CD4-positive, alpha-beta T cell treated with Interleukin-15 for 4 hours (primary cell): ENCODE measurements at places on chromosomes 5 and 9.
A peak's percentile ranks its signal among the peaks of the same experiment; 100 is the strongest.

DNA sequence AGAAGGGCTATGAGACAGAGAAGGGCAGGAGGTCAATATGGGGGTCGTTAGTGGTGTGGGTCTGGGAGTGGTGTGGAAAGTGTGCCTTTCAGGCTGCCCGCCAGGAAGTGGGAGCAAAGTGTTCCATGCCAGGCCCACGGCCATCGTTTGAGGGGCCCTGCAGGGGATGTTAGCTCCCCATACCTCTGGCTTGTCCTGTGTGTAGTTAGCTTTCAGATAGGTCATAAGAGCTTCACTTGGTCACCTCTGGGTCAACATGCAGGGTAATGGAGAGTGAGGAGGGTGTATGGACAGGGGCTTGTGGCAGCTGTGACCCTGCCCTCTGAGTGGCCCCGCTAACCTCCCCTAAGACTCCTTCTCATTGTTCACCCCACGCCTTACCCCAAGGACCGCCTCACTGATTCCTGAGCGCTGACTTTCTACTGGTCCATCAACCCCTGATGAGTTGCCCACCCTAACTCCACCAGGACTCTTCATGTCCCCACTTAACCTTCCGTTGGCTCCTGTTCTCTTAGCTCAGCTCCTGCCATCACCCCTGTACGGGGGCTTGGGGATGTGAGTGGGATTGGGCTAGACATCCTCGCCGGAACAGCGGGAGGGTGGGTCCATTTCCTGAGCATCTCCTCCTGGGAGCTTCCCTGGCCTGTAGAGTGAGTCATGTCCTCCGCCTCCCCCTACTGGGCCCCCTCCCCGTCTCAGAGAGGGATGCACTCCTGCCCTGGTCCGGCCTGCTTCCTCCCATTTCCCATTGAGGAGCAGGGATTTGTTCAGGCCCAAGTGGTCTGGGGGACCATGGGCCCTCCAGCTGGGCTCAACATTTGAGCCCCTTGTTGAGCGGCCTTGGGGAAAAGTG lies 125.7 kb downstream of the FGF18 start:
- DNase-seq, result no peak

DNA sequence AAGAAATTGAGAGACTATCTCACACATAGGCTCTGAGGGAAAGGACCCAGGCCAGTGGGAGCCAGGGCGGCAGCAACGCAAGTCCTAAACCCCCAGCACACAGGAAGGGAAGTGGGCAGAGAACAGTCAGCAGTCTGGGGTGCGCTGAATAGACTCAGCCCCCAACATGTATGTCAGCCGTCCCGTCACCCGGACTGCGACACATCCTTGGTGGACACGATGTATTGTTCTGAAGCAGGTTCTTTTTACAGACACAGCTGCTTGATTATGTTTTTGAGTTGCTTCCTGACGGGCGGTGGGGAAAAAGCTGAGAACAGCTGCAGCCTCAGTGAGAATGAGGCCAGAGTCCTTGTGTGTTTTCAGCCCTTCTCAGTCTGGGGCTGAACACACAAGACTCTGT lies 64.1 kb upstream of the CXCL14 start:
- DNase-seq, result no peak

DNA sequence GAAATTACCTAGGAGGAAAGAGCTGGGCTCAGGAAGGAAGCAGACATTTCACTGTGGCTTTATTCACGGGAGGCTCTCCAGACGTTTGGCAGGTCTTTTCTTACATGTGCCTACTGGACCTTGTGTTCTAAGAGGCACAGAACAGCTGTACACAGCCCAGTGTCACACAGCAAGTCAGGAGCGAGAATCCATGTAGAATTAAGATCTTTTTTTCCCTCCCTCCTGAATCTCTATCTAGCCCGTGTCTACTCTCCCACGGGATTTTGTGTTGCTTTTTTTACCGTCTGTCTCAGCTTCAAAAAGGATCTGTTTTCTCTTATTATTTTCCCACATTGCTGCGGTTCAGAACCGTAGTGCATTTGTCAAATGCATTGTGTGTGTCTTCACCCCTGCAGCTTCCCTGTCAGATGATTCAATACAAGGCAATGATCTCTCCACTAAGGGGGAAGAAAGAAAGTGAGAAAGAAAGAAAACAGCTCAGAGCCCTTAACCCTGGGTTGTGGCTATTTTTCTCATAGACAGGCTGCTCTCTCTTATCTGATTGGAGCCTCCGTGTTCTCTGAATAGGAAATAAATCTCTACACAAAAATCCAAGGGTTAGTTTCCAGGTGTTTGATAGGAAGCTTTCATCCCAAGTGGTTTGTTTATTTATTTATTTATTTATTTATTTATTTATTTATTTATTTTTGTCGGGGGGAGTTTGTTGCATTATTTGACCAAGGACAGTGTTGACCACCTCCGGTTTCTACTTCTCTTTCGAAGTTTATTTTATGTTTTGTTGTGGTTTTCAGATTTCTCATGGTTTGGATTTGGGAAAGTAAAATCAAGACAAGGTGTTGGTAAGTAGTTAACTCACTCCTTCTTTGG lies 191.0 kb downstream of the NTRK2 start:
- no peak for DNase-seq

DNA sequence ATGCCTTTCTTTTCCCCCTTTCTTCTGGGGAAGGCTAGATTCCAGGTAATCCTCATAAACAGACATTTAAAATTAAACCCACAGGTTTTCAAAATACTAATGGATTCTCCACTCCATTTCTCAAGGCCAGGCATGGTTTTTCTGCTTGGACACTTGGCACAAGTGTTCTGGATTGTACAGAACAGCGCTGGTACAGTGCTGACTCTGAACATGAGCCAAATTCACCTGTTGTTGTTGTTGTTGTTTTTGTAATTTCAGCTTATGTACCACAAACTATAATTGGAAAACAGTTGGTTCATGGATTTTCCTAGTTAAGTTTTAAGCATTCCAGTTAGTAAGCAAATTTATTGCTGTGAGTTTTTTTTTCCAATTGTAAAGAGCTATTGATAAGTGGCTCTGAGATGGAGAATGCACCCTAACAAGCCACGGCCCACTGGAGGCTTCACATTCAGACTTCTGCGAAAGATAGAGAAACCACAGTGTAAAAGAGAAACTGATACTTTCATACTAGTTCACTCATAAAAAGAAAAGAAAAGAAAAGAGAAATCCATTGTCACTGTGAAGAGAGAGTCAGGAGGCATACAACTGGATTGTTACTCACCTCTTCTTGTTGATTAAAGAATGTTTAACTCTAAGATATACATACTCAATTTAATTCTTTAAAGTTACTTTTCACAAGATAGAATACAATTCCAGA lies 16.2 kb upstream of the ITGA1 start:
- DNase-seq, result peak; percentile 48

- DNase-seq, result no peak
Observed at GRCh38 chr5:170132269-170132975, 26.7 kb downstream of the FOXI1 start.

DNA sequence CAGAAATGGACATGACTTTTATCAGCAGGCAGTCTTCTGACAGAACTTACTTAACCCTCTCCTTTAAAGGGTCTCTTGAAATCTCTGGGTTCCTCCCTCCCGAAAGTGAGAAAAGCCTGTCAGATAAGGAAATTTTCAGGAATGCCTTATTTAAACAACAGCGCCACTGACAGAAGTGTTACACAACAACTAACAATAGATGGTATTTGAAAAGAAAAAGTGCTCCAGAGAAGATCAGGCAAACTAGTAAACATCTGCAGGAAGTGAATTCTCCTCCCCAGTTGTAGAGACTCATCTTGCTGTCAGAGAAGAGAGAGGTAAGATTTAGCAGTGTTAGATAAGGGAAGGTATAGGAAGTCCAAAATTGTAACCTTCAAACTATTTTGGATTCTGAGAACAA lies 107.2 kb upstream of the NFIL3 start:
- no peak for DNase-seq

GRCh38 chr9:22383718-22384117 lies 62.9 kb upstream of the DMRTA1 start:
- no peak for DNase-seq

GRCh38 chr5:174159327-174160114 lies 114.0 kb downstream of the NSG2 start:
- no peak for DNase-seq

DNA sequence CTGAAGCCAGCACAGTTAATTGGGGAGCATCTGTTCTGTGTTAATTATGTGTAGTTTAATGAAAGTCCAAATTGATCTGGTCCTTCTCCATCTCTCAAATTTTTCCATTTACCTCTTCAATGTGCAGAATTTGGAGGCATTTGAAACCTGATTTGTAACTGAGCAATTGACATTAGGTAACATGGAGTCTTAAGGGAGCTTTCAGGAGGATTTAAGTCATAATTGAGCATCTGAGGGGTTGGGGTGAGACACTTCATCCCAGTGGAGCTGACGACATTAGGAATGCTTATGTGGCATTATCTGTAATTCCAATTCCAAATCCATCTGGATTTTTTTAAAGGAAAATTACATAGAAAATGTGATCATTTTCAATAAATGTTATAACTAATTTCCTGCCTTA lies 1015.9 kb downstream of the TLE1 start:
- no peak for DNase-seq

- DNase-seq, result no peak
Observed at GRCh38 chr5:40160435-40160834, 519.3 kb upstream of the PTGER4 start.

DNA sequence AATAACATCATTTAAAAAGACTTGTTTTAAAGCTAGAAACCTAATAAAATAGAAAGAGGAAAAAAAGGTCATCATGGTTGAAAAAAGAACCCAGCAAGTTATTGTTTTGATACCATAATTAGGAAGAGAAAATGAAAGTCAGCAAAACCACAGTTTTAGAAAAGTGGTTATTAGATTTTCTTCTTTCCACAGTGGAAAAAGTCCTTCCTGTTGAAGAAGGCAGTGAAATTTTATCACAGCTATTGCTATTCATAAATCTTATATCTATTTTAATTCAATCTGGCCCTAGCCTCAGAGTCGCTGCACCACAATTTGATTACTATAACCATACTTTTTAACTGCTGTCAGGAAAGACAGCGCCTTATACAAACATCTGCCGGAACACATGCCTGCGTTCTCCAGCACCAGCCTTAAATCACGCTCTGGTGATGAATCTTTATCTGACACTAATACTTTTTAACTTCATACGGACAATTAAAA lies 60.3 kb downstream of the MAPKAP1 start:
- no peak for DNase-seq

DNA sequence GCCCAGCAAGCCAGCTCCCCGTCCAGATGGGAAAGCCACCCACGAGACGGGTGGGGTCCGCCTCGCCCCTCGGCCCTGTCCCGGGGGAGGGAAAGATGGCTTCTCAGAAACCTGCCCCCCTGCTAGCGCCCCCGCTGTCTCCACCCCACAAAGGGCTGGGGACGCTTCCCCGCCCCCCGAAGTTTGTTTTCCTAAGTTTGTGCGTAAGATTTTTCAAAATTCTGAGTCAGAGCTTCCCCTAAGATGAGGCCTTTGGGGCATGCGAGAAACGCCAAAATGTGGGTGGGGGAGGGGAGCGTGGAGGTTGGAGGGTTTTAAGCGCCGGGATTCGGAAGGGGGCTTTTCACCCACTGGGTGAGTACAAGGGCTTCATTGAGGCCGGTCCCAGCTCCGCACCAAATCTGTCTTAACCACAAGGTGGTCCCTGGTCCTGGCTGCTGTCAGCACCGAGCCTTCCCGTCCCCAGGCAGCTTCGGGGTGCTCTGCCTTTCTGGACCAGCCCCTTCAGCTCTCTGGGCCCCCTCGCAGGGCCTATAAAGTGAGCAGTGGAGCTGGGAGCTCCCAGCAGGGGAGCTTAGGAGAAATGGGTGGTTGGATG lies 32.3 kb downstream of the PRRX2 start:
- no peak for DNase-seq

DNA sequence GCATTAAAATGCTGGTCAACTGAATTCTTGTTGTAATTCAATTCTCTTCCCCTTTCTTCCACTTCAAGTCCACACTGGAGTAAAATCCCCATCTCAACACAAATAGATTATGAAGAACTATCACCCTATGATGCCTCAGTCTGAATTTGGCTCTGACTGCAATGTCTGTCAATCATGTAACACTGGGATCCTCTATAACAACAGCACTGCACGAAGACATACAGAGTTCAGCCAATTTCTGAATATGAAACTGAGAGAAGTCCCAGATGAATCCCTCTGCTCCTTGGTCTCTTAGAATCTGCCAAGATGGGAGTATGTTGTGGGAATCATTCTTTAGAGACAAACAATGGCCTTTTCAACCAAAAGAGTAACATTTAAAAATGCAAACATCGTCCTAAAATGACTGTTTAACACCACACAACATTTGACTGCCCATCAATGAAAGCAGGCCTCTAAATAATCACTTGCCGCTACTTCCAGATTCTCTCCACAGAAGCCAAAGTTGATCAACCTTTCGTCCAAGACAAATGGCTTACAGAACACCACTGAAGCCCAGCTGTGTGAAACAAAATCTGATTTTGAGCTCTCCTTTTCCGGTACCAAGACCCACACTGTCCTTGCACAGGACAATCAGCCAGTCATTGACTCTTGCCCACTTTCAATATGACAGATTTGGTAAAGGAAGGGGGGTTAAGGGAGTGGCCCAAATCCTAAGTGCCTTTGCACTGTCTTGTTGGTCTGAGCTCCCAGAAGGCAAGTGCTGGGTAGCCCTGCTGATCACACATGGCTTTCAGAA lies 258.0 kb downstream of the EBF1 start:
- DNase-seq, result no peak

- DNase-seq, result no peak
Observed at GRCh38 chr9:91844190-91844589, 105.8 kb downstream of the ROR2 start.

GRCh38 chr9:96052686-96053085 lies 177.2 kb downstream of the ERCC6L2 start:
- no peak for DNase-seq

GRCh38 chr9:26034786-26035185 lies 356.5 kb upstream of the TUSC1 start:
- DNase-seq, result no peak

- DNase-seq, result no peak
Observed at GRCh38 chr9:13717322-13718054, 438.0 kb upstream of the MPDZ start.

DNA sequence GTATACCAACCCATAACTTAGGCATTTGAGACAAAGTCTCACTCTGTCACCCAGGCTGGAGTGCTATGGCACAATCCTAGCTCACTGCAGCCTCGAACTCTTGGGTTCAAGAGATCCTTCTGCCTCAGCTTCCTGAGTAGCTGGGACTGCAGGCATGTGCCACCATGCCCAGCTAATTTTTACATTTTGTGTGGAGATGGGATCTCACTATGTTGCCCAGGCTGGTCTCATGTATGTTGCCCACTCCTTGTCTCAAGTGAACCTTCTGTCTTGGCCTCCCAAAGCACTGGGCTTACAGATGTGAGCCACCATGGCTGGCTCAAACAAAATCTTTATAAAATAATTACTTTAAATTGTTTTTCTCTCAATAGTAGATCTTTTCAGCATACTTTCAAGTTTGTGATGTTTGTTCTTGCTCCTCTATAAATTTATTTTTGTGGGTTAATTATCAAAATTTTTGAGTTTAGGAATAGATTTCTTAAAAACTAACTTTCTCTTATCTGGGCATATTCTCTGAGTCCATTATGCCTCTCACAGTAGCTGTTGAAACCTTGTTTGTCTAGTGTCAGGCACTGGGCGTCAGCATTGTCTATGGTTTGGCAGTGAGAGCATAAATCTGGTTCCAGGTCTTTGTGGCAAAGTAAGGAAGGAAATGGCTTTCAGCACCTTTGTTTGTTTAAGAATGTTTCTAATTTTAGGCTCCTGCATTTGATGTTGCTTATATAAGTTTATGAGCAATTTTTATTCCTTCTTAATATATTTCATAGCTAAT lies 38.7 kb downstream of the NLN start:
- DNase-seq, result peak; percentile 69

GRCh38 chr5:58459146-58460001 lies 512 bp downstream of the PLK2 start:
- no peak for DNase-seq

GRCh38 chr9:36040271-36040925 lies 3.7 kb downstream of the RECK start:
- DNase-seq, result no peak

GRCh38 chr5:5373351-5373989 lies 49.0 kb upstream of the ICE1 start:
- no peak for DNase-seq
